ENCODE measurements at places on chromosomes 12 and 14. TPM values are rescaled to one million over a fixed set of nuclear protein-coding genes. Genes with fewer than 3 reads are reported as not detected.

Gene TMEM132D
- 1.6 TPM for polyA plus RNA-seq

DNA sequence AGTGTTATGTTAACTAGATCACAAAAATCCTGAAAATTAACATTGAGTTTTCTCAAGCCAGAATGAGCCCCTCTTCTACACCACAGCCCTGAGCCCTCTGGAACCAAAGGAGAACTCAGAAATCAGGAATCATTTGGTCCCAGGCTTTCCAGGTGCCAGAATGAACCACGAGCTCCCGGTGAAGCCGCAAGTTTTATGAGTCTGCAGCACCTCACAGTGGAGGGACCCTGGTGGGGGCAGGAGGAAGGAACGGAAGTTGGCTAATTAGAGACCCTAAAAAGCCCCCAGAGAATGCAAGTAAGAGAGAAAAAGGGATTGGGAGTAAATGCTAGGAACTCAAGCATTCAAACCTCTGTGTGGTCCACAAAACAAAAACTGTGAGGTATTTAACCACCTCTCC lies 52.9 kb upstream of the BCL2L14 start:
- DNase-seq = no peak

DNA sequence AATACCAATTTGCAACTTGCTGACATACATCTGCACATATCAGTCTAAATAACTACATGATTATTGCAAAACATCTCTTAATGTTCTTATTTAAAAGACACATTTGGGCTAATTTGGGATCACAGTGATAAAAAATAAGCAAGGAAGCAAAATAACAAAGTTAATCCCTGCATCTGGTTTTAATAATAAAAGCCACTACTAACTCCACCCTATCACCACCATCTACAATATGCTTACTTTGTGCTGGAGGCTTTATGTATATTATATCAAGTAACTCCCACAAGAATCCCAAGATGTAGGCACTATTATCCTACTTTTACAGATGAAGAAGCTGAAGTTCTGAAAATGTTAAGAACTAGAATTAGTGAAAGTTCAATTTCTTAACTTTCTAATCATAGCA lies 45.7 kb downstream of the TAOK3 start:
- no peak for DNase-seq

Gene CLMN
- polyA plus RNA-seq = 30.6 TPM

GRCh38 chr14:73761618-73762355 lies 47.6 kb upstream of the PNMA1 start:
- no peak for DNase-seq

Gene C1QL4
- 1.2 TPM for polyA plus RNA-seq

Data from renal pelvis (tissue), 12 donors.